Testis (tissue), 5 donors: ENCODE measurements at places on chromosomes 11 and 22. TPM values are rescaled to one million over a fixed set of nuclear protein-coding genes. Genes with fewer than 3 reads are reported as not detected.

DNA sequence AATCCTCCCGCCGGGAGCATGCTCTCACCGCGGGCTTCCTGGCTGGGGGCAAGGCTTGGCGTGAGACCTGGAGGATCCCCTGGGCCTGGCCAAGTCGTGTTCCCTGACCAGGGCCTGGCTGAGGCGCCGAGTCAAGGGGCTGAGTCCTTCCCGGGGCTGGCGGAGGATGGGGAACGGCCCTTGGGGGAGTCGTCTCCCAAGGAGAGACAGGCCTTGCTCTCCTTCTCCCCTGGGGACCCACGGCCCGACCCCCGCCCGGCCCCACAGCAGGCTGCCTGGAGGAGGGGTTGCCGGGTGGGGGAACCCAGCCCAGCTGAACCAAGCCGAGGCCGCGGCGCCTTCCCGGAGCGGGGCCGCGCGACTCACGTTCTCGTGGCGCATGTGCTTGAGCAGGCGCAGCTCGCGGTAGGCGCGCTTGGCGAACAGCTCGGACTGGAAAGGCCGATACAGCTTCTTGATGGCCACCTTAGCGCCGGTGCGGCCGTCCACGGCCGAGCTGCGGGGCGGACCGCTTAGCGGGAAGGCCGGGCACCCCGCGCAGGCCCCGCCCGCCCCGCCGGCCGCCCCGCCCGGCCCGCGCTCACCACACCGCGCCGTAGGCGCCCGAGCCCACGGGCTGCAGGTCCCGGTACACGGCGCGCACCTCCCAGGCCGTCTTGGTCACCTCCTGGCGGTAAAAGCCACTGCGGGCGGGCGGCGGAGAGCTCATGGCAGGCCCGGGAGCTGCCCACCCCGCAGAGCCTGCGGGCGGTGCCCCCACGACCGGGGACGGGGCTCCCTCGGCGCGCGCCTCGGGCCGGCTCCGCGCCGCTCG lies 475 bp downstream of the MAPK12 start:
- DNase-seq = peak; percentile 73

DNA sequence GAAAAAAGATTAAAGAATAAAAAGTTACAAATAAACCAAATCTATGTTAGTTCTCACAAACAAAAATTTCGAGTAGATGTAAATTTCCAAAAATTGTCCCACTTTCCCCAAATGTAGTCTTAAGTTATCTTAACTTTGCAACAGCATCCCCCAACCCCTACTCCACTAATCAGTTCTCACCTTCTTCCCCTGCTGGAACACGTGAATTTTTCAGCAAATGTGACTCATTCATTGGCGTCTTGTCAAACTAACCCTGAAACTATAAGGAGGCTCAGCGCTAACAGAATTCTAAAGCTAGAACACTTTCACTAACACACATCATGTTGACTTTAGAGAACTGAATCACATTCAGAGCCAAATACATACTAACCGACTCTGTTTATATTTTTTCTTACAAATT lies 46.1 kb downstream of the PHF21A start:
- no peak for DNase-seq

- DNase-seq = no peak
Measured at GRCh38 chr11:125701858-125702621, 21.4 kb upstream of the ACRV1 start.

DNA sequence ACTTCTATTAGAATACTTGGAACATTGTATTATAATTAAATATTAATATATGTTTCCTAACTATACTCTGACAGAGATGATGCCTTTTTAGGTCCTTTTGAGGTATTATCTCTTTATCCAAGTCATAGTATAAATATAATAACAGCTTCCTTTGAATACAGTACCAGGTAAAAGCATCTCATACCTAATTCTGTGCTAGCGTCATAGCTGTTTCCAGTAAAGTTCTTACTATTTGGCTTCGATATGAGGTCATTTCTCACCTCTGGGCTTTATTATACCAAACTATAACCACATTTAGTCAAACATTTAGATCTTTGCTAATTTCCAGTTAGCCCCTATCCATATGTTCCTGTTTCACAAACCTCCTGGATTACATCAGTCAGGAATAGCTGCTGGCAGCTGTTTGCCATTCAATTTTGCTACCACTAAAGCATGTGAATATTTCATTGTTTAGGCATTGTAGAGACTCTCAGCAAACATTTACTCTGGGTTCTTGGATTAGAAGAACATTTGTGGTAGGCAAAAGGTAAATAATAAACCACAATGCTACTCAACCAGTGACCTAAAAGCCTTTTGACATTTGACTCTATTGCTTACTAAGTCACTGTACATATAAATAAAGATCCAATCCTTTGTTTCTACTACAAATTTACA lies 255.1 kb downstream of the TTC28 start:
- DNase-seq = no peak

RBFOX2 gene
- 85.2 TPM for total RNA-seq

- DNase-seq = no peak
Measured at GRCh38 chr11:1310318-1310687, 871 bp upstream of the TOLLIP start.

DNA sequence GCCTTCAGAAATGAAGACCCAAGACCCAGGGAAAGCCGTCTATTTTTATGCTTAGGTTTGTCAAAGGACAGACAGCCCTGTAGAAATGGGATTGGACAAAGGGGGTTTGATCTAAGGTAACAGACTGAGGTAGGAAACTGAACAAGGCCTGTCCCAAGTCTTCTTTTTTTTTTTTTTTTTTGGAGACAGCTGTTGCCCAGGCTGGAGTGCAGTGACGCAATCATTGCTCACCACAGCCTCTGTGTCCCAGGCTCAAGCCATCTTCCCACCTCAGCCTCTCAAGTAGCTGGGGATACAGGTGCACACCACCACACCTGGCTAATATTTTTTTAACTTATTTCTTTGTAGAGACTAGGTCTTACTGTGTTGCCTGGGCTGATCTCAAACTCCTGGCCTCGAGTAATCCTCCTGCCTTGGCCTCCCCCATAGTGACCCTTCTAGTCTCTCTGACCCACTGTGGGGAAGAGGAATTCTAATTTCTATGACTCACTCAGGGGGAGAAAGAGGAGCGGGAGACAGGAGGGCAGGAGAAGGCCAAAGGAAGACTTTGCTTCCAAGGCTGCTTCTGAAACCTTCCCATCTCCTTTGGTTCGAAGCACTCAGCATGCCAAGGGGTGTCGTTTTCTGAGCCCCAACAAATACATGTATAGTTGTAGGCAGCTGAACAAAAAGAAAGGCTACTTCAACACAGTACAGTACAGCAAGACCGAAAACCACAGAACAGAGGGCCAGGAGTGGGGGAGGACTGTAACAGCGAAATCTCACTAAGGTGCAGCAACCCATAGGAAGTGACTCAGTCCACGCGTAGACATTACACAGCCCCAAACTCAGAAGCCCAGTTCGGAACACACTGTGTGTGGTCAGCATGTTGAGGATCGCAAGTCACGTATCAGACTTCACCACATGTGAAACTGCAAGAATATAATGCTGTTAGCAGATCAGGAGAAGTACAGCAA lies 872 bp downstream of the TMA7B start:
- DNase-seq = no peak

DNA sequence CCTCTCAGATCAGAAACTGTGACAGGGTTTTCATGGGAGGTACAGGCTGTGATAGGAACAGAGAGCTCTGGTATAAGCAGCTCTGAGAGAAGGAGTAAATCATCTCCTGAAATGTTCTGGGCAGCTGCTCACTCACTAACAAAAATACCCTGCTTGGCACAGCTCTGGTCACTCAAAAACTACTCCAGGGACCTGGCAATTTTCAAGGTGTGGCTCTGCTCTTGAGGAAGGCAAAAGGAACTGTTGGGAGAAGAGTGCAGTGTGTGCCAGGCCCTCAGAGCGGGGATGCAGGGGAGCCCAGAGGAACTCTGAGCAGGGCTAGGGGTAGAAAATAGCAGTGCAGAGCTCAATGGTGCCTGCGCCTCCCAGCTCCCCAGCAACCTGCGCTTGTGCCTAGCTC lies 180.5 kb upstream of the ZBED5 start:
- DNase-seq = no peak
